KBM-7 (cell line): ENCODE measurements at places on chromosomes 4 and X.
A peak's percentile ranks its signal among the peaks of the same experiment; 100 is the strongest.

GRCh38 chrX:71998836-71999509 lies 88.3 kb downstream of the NHSL2 start:
- peak; percentile 49 for DNase-seq

GRCh38 chr4:147370881-147371280 lies 110.0 kb upstream of the EDNRA start:
- no peak for DNase-seq

DNA sequence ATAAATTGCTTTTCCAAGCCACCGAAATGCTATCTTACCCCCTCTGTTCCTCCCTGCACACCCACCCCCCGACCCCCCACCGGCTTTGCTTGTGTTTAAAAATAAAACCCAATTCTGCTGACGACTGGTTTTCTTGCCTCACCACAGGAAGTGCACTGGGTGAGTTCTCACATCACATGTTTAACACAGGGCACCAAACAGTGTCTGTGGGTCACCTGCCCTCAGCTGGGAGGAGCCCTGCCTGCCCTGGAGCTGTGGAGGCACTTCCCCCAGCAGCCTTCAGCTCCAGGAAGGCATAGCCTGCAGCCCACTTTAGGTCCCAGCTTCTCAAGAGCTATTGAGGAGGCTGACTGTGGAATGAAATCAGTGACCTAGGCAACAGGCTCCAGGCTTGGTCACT lies 8.8 kb downstream of the TMEM255A start:
- DNase-seq = peak; percentile 80

DNA sequence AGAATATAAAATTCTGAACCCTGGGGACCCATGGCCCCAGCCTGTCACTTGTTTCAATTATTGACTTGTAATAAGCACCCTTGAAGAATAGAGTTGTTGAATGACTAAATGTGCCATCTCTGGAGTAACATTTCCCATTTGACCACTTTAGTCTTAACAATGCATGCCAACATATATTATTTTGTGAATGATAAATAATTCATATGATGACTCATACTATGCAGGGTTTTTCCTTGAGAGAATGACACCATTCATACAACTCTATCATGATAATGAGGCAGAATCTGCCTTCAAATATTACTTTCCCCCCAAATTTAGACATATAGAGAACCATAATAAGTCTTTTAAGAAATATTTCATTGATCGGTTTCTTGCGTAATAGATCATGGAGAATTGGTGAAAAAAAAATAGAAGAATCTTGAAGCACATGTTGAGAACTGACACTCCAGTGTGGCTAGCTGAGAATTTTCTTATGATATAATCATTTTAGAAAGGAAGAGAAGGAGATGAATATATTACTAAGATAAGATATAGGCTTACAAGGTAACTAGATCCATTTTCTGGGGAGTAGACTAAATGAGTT lies 404.5 kb downstream of the GRXCR1 start:
- no peak for DNase-seq

- DNase-seq = no peak
Measured at GRCh38 chr4:162767083-162767482, 399.6 kb downstream of the NAF1 start.

- no peak for DNase-seq
Measured at GRCh38 chr4:153823483-153823882, 34.6 kb upstream of the SFRP2 start.

- peak; percentile 68 for DNase-seq
Measured at GRCh38 chr4:44629280-44629866, 22.1 kb downstream of the YIPF7 start.

GRCh38 chr4:177220376-177220775 lies 89.3 kb upstream of the NEIL3 start:
- peak; percentile 8 for DNase-seq

GRCh38 chrX:120795301-120795700 lies 80.4 kb downstream of the CT47B1 start:
- DNase-seq = no peak

GRCh38 chrX:132115792-132116191 lies 12.0 kb downstream of the FRMD7 start:
- no peak for DNase-seq

- DNase-seq = no peak
Measured at GRCh38 chr4:336099-336892, 1.3 kb upstream of the ZNF141 start.

GRCh38 chr4:56552273-56552672 lies 46.7 kb downstream of the ARL9 start:
- no peak for DNase-seq

DNA sequence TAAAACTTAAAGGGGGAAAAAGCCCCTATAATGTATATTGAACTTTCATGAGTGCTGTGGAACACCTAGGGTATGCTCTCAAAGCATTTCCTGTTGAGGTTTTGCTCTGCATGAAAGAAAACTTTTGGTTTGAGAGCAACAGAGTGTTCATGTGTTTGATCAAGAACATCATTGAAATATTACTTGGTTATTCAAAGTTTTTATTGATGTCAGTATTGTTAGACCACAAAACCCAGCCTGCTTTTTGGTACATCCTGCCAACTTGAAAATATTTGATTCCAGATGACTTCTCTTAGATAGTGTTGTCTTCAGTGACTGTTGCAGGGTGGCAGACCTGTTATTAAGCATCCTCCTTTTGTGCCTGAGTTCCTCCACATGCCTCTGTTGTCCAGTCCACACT lies 68.0 kb downstream of the N4BP2 start:
- no peak for DNase-seq

DNA sequence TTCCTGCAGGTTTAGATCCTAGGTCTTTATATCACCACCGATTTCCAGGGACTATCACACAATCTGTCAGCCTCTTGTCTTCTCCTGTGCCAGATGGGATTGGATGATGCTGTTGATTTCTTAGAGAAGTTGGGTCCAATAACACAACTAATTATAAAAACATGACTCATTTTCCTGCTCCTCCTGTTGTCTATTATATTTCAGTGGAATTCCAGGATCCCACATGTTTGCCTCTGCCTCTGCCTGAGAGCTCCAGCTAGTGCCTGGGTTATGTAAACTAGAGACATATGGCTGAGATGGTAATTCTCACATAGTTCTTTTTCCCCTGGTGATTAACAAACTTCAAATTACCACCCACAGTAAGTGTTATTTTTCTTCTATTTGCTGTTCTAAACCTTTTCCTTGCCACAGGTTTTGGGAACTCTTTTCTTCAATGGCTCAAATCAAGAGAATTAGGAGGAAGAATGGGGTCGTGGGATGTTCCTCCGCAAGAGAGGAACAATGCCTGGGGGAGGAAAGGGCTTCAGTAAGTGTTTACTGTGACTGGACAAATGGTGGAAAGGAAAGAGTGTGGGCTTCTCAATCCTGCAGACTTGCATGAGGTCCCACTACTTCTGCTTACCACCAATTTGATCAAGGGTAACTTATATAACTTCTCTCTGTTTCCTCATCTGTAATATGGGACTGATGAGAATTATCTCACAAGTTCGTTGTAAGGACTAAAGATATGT lies 3.4 kb upstream of the HOPX start:
- DNase-seq = no peak

GRCh38 chr4:77010841-77011354 lies 61.3 kb downstream of the SEPTIN11 start:
- no peak for DNase-seq

GRCh38 chr4:152247271-152247975 lies 288.5 kb downstream of the FBXW7 start:
- DNase-seq = no peak

- no peak for DNase-seq
Measured at GRCh38 chrX:85808217-85808616, 239.1 kb downstream of the CHM start.

DNA sequence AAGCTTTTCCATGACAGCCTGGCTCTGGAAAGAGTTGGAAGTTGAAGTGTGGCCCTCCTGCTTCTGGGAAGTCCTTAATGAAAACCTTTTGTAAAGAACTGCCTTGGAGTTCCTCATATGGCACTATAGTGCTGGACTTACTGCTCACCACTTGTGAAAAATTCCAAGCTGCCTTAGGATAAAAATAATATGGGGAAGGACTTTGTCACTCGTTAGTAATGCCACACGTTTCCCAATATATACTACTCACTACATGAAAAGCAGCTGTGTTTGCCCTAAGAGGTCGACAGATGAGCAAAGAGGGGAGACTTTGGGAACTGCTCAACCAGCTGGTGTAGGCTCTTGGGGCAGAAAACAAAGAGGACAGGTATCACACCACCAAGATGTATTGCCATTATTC lies 11.7 kb downstream of the OPHN1 start:
- no peak for DNase-seq

DNA sequence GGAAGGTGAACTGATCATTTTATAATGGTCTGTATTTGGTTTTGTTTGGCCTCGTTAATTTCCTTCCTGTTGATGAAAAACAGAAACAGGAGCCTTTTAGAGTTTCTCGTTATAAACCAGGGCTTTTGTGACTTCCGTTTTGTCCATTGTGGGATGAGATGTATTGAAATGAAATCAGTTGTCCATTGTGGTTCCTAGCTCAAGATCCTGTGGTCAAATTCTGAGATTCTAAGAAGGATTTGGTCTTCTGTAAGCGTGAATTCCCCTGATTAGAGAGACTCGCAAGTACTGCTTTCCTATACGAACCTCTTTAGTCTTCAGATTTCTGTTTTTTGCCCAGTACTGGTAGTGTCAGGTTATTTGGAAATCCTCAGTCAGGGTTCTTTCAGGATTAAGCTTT lies 101.7 kb downstream of the RAPGEF2 start:
- no peak for DNase-seq

GRCh38 chr4:1717129-1718094 lies 3.7 kb downstream of the TMEM129 start:
- no peak for DNase-seq

DNA sequence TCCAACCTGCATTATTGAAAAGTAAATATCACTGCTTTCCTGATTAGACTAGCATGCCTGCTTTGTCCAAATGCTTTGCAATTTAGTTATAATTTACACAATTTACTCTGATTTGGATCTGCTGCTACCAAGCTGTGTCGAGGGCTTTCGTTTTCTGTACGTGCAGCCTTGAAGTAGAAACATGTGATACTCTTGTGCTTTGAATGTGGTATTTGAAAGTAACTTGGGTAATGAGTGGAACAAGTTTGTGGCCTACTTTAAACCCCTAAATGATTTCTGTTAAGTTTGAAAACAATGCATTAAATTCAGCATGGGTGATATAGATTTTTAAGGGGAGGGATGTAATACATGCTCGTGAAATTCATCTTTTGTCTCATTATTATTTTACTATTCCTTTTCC lies 240.7 kb downstream of the IQCM start:
- DNase-seq = no peak

DNA sequence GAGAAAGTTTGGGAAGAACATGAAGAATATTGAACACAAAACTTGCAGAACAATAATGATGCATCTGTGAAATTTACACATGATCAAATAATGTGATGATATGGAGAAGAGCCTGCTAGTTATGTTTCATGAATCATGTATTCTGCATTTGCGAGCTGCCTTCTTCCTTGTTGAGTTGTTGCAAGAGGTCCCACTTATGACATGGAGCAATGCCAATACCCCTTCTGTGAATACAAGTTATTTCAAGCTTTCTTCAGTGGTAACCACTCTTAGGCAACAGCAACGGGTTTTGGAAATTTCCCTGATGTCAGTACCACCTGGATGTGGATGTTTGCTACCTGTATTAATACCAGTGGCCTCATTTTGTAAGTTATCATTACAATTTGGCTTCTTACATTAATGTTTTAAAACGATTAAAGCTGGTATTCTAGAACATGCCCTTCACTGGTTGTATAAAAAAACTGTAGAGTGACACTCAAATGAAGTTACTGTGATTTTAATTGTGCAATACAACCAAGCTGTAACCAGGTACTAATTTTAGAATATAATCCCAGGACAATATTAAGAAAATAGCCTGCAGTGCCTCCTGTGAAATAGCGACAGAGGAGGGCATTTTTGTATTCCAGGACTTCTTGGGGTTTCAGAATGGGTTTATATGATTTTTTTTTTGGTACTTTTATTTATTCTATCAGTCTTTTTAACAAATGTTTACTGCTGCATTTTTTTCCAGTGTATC lies 25.3 kb downstream of the IQCM start:
- no peak for DNase-seq

DNA sequence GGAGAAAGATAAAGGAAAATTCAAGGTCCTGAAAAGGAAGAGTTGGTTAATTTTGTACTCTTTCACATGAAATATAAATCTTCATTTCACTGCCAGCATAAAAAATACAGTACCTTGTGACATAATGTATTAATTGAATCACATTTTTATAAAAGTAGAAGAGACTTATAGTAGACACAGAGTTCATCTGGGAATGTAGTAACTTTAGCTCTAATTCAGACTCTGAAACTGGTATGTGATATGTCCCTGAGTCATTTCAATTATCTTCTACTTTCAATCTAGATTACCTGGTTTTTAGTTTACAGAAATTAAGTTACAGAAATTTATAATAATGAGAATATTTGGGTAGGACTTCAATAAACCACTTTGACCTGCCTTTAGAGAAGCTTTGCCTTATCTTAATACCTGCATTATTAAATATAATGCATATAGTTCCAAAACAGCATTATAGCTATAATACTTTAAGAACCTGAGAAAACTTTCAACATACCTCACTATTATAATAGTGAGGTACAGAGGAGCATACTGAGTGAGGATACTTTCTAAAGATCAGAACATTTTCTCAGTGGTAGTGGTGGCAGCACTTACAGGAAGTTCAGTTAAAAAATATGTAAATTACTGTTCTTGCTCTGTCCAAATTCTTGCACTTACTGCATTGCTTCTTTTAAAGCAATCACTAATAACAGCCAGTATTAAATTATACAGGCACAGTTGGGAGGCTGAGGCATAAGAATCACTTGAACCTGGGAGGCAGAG lies 11.2 kb downstream of the NEK1 start:
- DNase-seq = no peak

GRCh38 chr4:125744891-125745364 lies 430.2 kb downstream of the FAT4 start:
- no peak for DNase-seq

DNA sequence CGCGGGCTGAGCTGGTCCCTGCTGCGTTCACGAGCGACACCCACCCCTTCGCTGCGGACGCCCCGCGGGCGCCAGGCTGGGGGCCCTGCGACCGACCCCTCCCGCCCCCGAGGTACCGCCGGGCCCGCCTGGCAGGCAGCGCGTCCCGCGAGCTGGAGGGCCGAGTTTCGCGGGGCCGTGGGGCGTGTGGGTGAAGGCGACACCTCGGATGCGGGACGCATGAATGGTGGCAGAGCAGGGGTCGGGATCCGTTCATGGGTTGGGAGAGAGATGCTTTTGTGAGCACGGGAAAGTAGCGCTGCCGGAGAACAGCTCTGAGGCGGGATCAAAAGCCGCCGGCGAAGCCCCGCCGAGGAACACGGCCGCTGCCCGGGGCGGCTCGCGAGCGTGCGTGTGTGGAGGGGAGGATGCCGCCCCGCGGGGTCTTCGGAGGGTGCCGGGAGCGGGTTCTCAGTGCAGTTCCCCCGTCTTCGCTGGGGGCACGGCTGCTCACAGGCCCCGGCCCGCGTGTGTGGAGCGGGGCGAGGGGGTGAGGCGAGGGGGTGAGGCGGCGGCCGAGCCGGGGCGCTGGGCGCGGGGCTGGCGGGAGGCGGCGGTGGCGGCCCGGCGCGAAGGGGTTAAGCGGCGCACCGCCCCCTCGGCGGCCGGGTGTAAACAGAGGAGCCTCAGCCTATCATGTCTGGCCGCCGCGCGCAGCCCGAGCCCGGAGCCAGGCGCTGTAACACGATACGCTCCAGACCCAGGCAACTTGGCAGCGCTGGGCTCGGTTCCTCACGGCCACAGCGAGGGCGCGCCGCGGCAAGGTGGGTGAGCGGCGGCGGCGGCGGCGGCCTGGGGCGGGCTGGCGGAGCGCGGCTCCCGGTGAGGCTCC lies 205.3 kb downstream of the TENM3 start:
- DNase-seq = peak; percentile 72

GRCh38 chr4:34280131-34280530 lies 1964.2 kb downstream of the ARAP2 start:
- no peak for DNase-seq

- DNase-seq = no peak
Measured at GRCh38 chr4:8160572-8160971, 2.0 kb upstream of the ABLIM2 start.
